Activated CD8-positive, alpha-beta memory T cell treated with anti-CD3 and anti-CD28 coated beads for 1 hour (primary cell): ENCODE measurements at places on chromosomes 6 and 20.
A peak's percentile ranks its signal among the peaks of the same experiment; 100 is the strongest.

- DNase-seq, result no peak
Measured at GRCh38 chr20:6468423-6469116, 298.9 kb upstream of the BMP2 start.

DNA sequence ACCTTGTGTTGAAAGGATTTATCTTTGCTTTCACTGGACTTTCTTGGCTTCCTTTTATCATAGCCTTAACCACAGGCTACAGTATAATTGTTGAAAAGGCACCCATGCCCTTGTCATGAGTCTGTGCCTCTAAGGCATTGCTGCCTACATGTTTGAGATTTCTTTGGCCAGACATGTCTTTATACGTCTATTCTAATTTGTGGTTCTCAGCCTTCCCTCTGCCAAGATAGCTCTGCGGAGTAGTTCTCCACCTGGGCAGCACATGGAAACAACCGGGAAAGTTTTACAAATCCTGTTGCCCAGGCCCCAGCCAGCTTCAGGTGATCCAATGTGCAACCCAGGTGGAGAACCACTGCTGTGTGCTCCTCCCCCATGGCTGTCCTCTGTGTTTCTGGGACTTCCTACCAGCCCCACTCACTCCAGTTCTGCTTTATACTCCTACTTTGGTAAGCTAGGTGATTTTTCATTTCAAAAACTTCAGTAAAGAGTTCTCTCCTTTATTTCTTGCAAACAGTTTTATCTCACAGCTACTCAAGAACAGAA is 159.6 kb upstream of the MYLIP start:
- no peak for DNase-seq

- no peak for DNase-seq
Measured at GRCh38 chr20:17732907-17733521, 33.2 kb downstream of the BANF2 start.

GRCh38 chr20:62700261-62700930 is 8.2 kb upstream of the NTSR1 start:
- DNase-seq, result no peak

GRCh38 chr20:43870484-43870883 is 44.2 kb upstream of the TOX2 start:
- no peak for DNase-seq

DNA sequence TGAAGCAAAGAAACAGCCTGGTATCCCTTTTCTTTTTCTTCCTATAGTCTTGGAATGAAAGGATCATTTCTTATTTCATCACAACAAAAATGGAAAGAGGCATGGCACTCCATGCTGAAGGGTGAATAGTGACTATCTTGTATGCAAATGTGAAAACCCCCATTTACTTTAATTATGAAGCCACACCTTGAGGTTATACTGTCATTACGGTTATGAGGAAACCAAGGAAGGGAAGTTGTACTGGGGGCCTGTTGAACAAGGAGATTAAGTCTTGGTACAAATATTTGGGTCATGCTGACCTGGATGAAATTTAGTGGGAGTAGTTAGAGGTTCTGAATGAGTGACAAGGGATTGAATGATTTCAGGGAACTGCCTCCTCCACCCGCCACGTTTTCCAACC is 8.7 kb upstream of the STXBP5 start:
- no peak for DNase-seq

DNA sequence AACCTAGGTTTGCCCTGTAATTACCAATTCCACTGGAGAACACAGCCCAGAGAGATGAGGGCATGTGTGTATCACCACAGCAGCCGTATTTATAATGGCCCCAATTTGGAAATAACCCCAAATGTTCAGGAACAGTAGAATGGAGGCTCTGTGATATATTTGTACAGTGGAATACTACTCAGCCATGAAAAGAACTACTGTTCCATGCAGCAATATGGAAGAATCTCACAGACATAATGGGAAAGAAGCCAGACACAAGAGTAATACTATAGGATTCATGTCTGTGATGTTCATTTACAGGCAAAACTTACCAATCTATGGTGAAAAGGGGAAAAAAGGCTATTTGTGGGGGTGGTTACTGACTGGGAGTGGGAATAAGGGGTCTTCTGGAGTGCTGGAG is 83.7 kb upstream of the TRAF3IP2 start:
- no peak for DNase-seq

GRCh38 chr6:11427723-11428245 is 109.8 kb upstream of the TMEM170B start:
- DNase-seq, result no peak

GRCh38 chr6:96236471-96236870 is 220.7 kb downstream of the FUT9 start:
- DNase-seq, result no peak

DNA sequence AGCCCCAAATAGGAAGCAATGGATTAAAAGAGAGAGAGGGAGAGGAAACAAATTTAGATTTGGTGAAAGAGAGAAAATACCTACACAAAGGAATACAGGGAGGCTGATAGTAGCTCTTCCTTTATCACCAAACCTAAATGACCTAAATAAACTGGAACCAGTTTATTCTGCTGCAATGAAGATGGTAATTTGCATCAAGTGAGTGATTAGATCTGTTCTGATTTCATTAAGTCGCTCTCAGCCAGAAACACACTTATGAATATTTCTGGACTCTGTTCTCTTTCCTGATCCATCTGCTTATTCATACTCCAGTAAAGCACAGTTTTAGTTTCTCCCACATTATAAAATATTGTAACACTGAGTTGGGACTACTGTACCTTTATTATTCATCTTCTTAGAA is 83.4 kb upstream of the BMP5 start:
- DNase-seq, result no peak

DNA sequence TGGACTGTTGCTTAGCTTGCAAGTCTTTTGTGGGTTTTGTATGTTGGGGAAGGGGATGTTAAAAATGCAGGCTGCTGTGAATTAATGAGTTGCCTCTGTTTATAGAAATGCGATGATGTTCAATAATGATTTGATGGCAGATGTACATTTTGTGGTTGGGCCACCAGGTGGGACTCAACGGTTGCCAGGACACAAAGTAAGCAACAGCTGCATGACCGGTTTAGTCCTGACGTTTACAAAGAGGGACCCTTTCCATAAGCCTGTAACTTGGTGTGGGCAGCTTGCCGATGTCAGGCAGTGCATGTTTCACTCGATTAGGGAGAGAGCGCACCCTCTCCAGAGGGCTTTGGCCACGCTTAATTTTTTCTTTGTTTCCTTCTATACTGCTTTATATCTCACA is 1.3 kb downstream of the BTBD3 start:
- DNase-seq, result no peak

DNA sequence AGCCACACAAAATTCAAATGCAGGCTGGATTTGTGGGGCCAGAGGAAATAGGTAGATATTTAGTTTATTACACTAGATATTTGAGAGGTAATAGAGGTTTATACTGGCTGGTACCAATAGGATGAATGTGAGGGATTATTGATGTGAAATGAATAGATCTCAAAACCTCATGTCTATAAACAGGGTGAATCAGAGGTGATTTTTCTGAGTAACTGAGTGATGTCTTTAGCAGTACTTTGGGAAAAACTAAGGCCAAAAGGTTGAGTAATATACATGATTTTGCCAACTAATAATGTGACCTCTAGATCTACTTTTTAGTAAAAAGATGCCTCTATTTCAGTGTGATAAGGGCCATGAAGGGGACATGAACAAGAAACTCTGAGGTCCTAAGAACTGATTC is 86.8 kb downstream of the HAO1 start:
- no peak for DNase-seq

GRCh38 chr6:12869816-12870432 is 153.4 kb downstream of the PHACTR1 start:
- DNase-seq, result no peak

- no peak for DNase-seq
Measured at GRCh38 chr6:13561624-13562267, 12.7 kb upstream of the SIRT5 start.

GRCh38 chr6:5723841-5724691 is 282.7 kb downstream of the NRN1 start:
- no peak for DNase-seq

DNA sequence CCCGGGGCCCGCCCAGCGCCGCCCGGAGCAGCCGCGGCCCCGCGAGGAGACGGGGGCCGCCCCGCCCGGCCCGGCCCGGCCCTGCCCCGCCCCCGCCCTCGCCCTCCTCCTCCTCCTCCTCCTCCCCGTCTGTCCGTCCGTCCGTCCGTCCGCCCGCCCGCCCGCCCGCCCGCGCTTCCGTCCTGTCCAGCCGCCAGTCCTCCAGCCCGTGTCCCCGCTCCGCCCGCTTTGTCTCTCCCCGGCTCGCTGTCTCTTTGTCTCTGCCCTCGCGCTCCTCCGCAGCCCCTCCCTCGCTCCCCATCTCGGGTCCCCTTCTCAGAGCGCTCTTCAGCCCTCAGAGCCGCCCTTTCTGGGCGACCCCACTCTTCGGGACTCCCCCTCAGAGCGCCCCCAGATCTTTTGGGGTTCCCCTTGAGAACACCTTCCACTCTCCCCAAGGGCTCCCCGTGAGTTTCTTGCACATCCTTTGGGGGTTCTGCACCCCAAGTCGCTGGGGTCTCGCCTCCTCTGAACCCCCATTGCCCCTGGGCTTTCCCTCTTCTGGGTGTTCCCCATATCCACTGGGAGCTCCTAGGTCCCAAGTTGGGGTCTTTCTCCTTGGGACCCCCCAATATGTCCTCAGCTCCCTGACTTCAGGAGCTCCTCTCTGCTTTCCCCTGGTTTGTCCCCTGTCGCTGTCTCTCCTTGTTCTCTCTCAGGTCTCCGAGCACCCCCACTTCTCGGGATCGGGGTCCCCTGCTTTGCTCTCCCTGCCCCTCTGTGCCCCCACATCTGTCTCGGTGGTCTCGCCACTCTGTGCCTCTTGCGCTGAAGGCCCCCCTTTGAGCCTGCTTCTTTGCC is 79.5 kb upstream of the MYL9 start:
- DNase-seq, result peak; percentile 27

DNA sequence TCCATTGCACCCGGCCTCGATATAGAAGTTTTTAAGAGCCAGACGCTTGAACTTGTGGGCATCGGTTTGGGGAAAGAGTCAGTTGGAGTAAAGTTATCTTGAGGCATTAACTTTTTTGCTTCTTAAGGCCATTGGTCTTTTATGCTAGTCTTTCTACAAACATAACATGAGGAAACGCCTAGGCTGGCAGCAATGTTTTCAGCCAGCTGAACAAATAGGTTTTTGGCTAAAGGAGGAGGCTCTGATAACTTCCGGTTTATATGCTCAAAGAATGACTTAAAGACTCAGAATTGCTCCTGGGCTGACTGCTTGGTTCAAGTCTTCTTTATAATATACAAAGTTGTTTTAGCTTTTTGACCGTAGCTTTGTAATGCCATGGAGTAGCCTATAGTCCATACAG is 46.2 kb downstream of the HLA-C start:
- no peak for DNase-seq

- no peak for DNase-seq
Measured at GRCh38 chr6:131549811-131550210, 23.2 kb upstream of the ARG1 start.
